ENCODE measurements at places on chromosomes 4 and X.
A peak's percentile ranks its signal among the peaks of the same experiment; 100 is the strongest.

DNA sequence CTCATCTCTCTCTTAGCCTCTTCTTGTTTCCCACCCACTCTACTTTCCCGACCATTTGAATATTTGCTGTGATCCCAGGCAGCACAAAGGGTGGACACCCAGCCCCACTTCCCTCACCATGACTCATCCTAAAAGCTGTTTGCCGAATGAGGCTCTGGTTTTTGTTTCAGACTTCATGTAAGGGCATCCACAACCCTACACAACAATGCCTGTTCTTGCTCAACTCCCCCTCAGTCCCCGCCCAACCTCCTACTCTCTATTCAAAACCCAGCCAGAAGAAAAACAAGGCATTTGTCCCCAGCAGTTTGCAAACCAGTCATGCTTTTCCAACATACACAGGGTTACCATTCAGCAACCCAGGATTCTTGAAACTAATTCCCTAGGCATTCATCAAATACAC is 516.5 kb upstream of the CNKSR2 start:
- no peak for DNase-seq

DNA sequence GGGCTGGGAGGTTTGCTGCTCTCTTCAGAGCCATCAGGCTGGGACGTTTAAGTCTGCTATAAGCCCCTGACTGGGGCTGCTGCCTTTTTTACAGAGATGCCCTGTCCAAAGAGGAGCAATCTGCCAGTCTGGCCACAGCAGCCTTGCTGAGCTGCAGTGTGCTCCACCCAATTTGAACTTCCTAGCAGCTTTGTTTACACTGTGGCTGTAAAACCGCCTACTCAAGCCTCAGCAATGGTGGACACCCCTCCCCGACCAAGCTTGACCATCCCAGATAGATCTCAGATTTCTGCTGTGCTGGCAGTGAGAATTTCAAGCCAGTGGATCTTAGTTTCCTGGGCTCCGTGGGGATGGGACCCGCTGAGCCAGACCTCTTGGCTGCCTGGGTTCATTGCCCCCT is 40.7 kb downstream of the SPATA18 start:
- DNase-seq = no peak

DNA sequence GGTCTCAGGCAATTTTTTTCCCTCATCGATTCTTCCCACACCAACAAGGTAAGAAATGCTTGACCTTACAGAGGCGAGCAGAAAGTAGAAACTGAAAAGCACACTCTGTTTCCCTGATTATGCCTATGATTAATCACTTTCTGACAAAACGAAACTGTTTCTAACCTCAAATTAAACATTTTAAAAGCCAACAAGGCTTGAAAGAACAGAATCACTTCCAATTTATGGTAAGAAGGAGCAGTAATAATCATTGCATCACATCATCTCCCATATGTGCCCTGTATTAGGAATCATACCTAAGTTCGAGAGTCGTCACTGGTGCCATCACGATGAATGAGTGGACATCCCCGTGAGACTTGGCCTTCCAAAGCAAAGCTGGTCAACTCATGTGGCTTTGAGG is 12.5 kb upstream of the CXCL13 start:
- DNase-seq = no peak

- DNase-seq = no peak
These were observed at the start of gene LPAR4 for GRCh38 chrX:78747489-78747888. Gene LPAR4, plus strand, starts transcription at chrX:78747720. Its CDS starts 7,150 bp downstream, at chrX:78754870.

- DNase-seq = no peak
These were observed 21.9 kb upstream of the HPGDS start for GRCh38 chr4:94364527-94364926.

DNA sequence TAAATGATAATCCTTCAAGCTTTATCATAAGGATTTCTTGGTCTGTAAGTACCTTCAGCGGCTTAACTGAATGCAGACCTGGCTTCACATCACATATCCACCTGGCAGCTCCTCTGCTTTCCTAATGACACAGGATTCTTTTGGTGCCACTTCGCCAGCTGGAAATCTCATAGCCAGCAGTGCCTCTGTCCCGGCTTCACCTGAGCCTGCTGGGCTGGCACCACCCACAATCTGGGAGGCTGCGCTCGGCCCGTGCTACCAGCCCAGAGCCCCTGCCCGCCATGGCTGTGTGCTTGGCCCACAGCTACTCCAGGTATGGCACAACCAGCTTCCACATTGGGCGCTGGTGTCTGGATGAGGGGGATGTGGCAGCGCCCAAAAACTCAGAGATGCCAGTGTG is 37.4 kb downstream of the SPRY1 start:
- no peak for DNase-seq

GRCh38 chr4:152828122-152828521 is 48.4 kb downstream of the ARFIP1 start:
- DNase-seq = no peak

- DNase-seq = no peak
These were observed 821.3 kb downstream of the TRIML1 start for GRCh38 chr4:188960411-188961093.

DNA sequence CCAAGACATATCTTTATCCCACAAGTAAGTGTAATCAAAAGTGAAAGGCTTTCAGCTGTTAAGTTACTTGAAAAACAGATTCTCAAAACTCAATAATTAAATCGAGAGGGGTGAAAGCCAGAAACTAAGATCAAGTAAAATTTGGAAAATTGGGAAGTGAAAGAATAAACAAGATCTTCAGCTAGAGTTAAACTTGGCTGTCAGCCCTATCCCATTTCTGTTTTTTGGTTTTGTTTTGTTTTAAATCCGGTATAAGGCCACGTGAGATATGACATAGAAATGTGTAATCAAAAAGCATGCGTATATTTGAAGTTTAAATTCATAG is 856.8 kb downstream of the STIM2 start:
- no peak for DNase-seq

DNA sequence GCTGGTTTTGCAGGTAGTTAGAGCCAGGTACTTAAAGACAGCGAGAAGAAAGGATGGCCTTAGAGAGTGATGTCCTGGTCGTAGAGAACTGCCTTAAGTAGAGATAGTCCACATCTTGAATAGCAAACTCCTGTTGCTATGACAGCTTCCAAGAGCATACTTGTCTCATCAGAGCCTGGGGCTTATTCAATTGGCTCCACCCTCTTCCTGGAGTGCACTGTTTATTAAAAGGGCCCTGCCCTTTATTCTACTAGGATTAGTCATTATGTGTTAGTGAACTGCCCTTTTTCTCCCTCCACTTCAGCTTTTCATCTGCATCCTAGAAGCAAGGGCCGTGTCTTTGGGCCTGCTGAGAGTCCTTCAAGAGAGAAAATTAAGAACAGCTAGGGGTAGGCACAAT is 94.5 kb upstream of the EOLA2 start:
- DNase-seq = no peak

DNA sequence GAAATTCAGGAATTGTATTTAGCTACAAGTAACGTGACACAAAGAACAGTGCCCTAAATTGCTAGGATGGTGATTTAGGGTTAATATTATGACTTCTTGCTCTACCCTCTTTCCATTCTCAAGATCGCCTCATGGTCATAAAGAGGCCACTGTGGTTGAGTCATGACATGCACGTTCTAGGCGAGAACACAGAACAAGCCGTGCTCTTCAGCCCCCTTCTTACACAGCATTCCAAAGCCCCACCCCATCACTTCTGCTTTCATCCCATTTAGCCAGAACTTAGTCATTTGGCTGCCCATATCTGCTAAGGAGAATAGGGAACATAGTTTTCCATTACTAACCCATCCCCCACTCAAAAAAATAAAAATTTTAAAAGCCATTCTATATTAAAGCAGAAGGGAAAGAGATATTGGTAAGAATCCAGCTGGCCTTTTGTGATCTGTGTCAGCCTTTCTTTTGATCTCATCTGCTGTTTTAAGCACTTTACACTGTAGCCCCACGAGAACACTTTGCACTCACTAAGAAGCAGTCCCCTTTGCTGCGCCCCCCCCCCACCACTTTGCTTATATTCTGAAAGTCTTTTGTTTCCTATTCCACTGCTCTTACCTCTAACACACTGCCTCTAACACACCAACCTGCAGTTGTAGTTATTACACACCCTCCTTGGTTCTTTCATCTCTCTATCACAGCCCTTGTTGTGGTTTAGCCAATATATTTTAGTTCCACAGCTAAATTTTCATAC is 28.4 kb downstream of the NPNT start:
- DNase-seq = no peak

- no peak for DNase-seq
These were observed 47.7 kb downstream of the MANBA start for GRCh38 chr4:102713096-102713495.

GRCh38 chr4:96056346-96056934 is 216.5 kb downstream of the PDHA2 start:
- peak; percentile 1 for DNase-seq

GRCh38 chr4:142567199-142567598 is 278.9 kb downstream of the INPP4B start:
- DNase-seq = no peak

DNA sequence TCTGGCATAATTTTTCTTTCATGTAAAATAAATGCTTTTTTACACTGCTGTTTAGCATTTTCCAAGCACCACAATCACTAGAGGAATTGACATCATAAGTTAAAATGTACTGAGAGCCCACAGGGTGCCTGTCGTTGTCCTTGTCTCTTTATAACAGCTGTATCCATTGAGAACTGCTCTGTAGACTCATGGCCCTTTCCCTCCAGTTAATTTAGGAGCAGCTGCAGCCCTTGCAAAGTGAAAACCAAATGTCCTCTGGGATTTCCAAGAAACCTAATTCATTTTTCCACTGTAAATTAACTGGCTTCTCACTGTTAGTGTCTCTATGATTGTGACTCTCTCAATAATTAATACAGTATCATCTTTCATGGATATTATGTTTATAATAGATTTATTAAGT is 185.9 kb downstream of the SLC4A4 start:
- DNase-seq = no peak

- no peak for DNase-seq
These were observed 74.3 kb upstream of the GUCY1A1 start for GRCh38 chr4:155592179-155592937.

DNA sequence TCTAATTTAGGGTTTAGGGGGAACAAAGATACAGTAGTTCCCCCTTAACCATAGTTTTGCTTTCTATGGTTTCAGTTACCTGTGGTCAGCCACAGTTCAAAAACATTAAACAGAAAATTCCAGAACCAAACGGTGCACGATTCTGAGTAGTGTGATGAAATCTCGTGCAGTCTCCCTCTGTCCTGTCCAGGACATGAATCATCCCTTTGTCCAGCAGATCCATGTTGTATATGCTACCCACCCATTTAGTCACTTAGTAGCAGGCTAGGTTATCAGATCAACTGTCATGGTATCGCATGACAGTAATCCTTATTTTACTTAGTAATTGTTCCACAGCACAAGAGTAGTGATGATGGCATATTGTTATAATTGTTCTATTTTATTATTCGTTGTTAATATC is 556.1 kb downstream of the IL1RAPL1 start:
- DNase-seq = no peak

DNA sequence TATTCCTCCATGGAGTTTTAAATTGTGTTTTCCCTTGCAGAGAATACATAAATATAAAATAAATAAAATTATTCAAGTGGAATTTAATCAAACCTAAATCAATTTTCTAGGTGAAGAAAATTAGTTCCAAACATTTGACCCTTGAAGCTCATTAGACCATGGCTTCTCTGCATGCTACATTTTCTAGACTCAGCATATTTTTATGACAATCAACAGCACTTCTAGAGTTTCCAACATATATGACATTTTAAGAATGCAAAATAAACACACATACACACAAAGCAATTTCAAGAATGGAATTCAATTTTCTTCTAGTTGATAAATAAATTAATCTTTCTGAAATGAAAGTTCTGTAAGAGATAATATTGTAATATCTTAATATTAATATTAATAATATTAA is 1083.9 kb upstream of the INTU start:
- no peak for DNase-seq

DNA sequence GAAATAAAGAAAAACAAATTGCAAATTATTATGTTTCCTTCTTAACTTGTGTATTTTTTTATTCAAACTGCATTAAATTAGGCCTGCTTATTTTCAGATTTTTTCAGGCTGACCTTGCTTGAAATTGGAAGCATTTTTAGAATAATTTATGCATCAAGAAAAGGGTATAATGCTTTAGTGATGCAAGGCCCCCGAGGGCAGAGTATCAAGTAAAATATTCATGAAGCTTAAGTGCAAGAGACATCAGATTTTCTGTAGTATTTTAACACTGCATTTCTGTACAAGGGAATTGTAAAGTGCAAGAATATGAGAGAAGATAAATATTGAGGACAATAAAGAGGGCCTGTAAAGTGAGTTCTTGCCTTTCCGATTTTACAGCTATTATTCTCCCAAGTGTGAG is 485.8 kb upstream of the ATOH1 start:
- no peak for DNase-seq

GRCh38 chr4:88830598-88830997 is 133.0 kb upstream of the NAP1L5 start:
- no peak for DNase-seq

DNA sequence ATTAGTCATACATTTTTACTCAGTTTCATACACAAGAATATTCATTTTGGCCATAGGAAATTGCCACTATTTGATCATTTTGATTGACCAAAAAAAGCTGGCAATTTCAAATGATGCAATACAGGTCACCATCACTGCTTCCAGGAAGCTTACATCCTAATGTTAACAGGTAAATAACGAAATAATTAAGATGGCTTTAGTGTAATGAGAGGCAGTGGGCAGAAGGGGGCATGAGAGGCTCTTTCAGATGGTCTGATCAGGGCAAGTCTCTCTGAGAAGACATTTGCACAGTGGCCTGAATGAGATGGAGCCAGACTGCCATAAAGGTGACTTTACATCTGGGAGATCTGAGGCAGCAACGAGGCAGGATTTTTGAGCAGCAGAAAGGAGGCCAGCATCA is 170.7 kb downstream of the SLIT2 start:
- DNase-seq = peak; percentile 22

DNA sequence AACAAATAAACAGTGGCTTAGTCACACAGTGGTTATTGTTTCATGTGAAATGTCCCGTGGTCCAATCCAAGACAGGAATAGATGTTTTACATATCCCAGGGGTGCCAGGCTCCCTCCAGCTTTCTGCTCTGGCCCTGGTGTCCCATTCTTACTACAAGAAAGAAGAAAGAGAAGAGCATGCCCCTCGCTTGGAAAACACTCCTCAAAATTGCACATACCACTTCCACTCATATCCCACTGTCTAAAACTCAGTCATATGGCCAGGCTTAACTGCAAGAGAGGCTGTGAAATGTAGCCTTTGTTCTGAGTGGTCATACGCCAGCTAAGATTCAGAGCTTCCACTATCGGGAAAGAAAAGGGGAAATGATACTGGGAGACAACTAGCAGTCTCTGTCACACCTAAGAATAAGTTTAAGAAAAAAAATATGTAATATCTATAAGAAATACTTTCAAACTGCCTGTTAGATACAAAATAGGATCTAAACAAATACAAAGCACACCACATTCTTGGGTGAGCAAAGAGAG is 306.8 kb upstream of the FAM241A start:
- DNase-seq = no peak

- no peak for DNase-seq
These were observed 317.7 kb downstream of the INPP4B start for GRCh38 chr4:142528433-142528832.

GRCh38 chrX:85109235-85109634 is 105.6 kb downstream of the APOOL start:
- DNase-seq = no peak
